ENCODE measurements at places on chromosomes 3 and 15. TPM values are rescaled to one million over a fixed set of nuclear protein-coding genes. Genes with fewer than 3 reads are reported as not detected.

The CSPG5 gene
- 206 TPM for total RNA-seq

The CACNA2D3 gene
- total RNA-seq, result 69.7 TPM

The CCNB2 gene
- total RNA-seq, result 11.8 TPM

The SLC9C1 gene
- total RNA-seq, result 0.23 TPM

The SCAMP5 gene
- 82.1 TPM for total RNA-seq

The ACTRT3 gene
- 9.2 TPM for total RNA-seq

The SERPINI2 gene
- total RNA-seq, result 3.7 TPM

The AMIGO3 gene
- total RNA-seq, result 0.92 TPM

The CHRNA5 gene
- total RNA-seq, result 7.6 TPM

The FGF12 gene
- 118 TPM for total RNA-seq

The CCDC14 gene
- 61.1 TPM for total RNA-seq

The NCKIPSD gene
- total RNA-seq, result 9.2 TPM

The PCOLCE2 gene
- total RNA-seq, result 13.6 TPM

The CELSR3 gene
- total RNA-seq, result 30.4 TPM

The RARRES1 gene
- total RNA-seq, result 1.4 TPM

The KIF9 gene
- total RNA-seq, result 12.5 TPM

The ST6GAL1 gene
- total RNA-seq, result 27.0 TPM

The EDEM1 gene
- total RNA-seq, result 6.7 TPM

The SLC6A20 gene
- total RNA-seq, result 5.1 TPM

The PRKCI gene
- 89.5 TPM for total RNA-seq

The HYAL1 gene
- 0.69 TPM for total RNA-seq

The TRANK1 gene
- 20.1 TPM for total RNA-seq

The RBP2 gene
- total RNA-seq, result not detected

The GOLGA8G gene
- not detected for total RNA-seq

The PPP1R14D gene
- total RNA-seq, result not detected

The SIDT1 gene
- total RNA-seq, result 19.6 TPM

The BBX gene
- 33.9 TPM for total RNA-seq

The CHRFAM7A gene
- total RNA-seq, result 14.8 TPM

The GASK1A gene
- total RNA-seq, result 9.9 TPM

The GRIP2 gene
- total RNA-seq, result 11.3 TPM

The RPP14 gene
- 18.5 TPM for total RNA-seq

The LRTM1 gene
- not detected for total RNA-seq

The CCR5 gene
- not detected for total RNA-seq

The TBCCD1 gene
- 23.8 TPM for total RNA-seq

The CKMT1B gene
- 17.1 TPM for total RNA-seq

The SGO1 gene
- total RNA-seq, result 3.5 TPM

The NCBP2 gene
- total RNA-seq, result 76.6 TPM

The RBSN gene
- 58.6 TPM for total RNA-seq

The CHRM5 gene
- 10.6 TPM for total RNA-seq

The SLC25A26 gene
- total RNA-seq, result 23.8 TPM

The NCEH1 gene
- 13.6 TPM for total RNA-seq

The LINGO1 gene
- total RNA-seq, result 45.2 TPM

The GPR149 gene
- total RNA-seq, result 22.1 TPM

The SPTBN5 gene
- 0.92 TPM for total RNA-seq

The A4GNT gene
- total RNA-seq, result not detected

The PCNP gene
- 142 TPM for total RNA-seq

The CLRN1 gene
- total RNA-seq, result not detected

The P2RY14 gene
- total RNA-seq, result 1.4 TPM

The SNTN gene
- 2.3 TPM for total RNA-seq

The ZSCAN29 gene
- 40.1 TPM for total RNA-seq

The CFAP44 gene
- 20.3 TPM for total RNA-seq

The SUSD5 gene
- total RNA-seq, result 7.4 TPM

The ST3GAL6 gene
- 10.6 TPM for total RNA-seq

The DAZL gene
- 0.23 TPM for total RNA-seq

The TMEM207 gene
- total RNA-seq, result not detected

The GATM gene
- 146 TPM for total RNA-seq

The SPSB4 gene
- 7.2 TPM for total RNA-seq

The TOPAZ1 gene
- total RNA-seq, result under 0.01 TPM

The BFSP2 gene
- not detected for total RNA-seq

The IQCF5 gene
- total RNA-seq, result not detected

Measured in diencephalon (tissue), 1 donor.